ENCODE measurements at places on chromosomes 16 and 17.

- peak; percentile 74 for DNase-seq
Observed at GRCh38 chr17:28712032-28712704, 480 bp upstream of the PROCA1 start.

DNA sequence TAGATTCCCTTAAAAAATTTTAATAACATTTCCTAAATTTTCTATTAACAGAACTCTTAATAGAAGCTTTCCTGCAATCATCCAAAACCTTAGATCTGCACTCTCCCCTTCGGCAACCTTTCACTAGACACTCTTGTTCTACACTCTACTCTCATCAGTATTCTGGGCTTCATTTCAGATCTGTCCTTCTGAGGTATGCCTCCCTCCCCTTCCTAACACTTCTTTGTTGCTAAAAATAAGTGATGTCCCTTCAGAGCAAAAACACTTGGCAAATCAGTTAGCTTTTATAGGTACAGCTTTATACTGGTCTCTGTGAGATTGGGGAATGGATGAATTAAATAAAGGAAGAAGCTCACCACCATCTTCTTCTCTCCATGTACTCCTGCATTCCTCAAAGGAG is 28.2 kb upstream of the GNAO1 start:
- no peak for DNase-seq

- DNase-seq, result no peak
Observed at GRCh38 chr17:47660064-47660492, 10.4 kb downstream of the KPNB1 start.

DNA sequence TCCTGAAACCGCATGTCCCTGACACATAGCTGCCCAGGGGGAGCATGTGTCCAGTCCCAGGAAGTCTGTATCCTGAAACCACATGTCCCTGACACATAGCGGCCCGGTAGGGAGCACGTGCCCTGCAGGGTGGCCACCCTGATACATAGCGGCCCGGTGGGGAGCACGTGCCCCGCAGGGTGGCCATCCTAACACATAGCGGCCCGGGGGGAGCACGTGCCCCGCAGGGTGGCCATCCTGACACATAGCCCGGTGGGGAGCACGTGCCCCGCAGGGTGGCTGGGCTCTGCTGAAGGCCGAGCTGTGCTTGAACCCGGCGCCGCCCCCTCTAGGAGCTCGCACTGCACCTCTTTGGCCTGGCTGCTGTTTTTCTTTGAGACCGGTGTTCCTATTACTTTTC is 18.7 kb upstream of the RPL13 start:
- DNase-seq, result no peak

DNA sequence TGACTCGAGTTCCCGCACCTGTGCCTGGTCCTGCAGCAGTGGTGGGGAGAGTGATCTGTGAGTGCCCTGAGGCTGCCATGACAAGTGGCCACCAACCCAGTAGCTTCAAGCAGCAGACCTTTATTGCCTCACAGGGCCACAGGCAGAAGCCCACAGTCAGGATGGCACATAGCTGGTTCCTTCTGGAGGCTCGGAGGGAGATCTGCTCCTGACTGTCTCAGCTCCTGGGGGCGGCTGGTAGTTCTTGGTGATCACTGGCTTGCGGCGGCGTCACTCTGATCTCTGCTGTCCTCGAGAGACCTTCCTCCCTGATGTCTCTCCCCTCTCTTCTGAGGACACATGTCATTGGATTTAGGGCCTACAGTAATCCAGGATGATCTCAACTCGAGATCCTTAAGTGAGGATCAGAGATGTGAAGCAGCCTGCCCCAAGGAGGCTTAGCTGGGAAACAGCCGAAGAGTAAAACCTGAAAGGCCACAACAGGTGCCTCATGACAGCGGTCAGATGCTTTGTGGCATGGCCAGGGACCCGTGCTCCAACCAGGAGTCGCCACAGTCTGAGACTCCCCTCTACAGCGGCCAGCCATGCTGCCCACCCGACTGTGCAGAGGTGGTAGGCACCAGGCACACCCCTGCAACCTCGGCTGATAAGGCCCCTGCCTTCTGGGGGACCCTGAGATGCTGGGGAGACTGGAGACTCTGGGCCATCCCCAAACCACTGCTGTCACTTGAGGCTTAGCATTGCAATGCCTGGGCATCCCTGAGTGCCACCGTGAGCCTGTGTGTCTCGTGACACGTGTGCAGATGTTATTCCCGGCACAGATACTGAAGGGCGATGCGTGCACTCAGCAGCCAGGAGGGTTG is 30.0 kb upstream of the SLC38A10 start:
- DNase-seq, result no peak

DNA sequence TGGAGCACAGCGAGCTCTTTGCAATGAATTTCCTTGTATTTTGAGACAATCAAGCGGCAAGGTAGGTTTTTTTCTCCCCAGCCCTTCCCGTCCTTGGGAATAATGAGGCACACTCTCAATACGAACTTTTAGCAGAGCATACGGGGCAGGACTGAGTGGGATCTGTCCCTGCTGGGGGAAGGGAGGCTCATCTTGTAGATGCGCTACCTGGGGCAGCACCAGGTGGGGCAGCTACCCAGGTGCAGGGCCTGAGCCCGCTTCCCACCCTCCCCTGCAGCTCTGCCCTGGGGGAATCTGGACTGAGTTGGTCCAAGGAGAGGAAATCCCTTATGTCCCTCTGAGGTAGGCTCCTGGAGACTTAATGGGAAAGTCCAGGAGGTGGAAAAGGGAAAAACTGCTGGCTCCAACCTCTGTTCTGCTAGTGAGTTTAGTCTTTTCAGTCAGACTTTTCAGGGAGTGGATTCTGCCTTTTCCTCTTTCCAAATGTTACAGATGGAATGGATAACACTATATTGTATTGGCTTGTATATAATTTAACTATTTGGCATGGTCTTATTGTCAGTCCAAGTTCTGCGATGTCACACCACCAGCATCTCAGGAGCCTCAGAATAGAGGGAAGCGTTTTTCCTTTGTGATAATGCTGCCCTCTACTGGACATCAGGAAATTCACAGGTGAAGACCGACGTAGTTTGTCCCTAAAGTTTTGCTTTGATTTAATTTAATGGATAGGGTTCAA is 9.6 kb upstream of the CES1 start:
- peak; percentile 13 for DNase-seq

Measured in CD4-positive, alpha-beta T cell treated with Interleukin-17A for 4 hours (primary cell).